ENCODE measurements at places on chromosomes 11 and 22. TPM values are rescaled to one million over a fixed set of nuclear protein-coding genes. Genes with fewer than 3 reads are reported as not detected.

TESMIN gene
- total RNA-seq, result 1.8 TPM

IRF7 gene
- 75.5 TPM for total RNA-seq

MRGPRX3 gene
- not detected for total RNA-seq

MICAL2 gene
- total RNA-seq, result 0.64 TPM

SLC22A25 gene
- not detected for total RNA-seq

FAM180B gene
- not detected for total RNA-seq

KRTAP5-7 gene
- 0.24 TPM for total RNA-seq

ALDH3B1 gene
- total RNA-seq, result 0.98 TPM

SMIM35 gene
- 1.9 TPM for total RNA-seq

ROBO4 gene
- total RNA-seq, result not detected

ROM1 gene
- total RNA-seq, result 2.6 TPM

LINC01488 gene
- total RNA-seq, result not detected

APOL6 gene
- 7.7 TPM for total RNA-seq

MMP11 gene
- total RNA-seq, result 3.6 TPM

All from activated B cell treated with CpG ODN at 0.5 μM for 24 hours (primary cell).